Stimulated activated CD4-positive, alpha-beta T cell treated with anti-CD3 and anti-CD28 coated beads, Interleukin-4, amount 100 ng/mL, for 24 hours (primary cell): ENCODE measurements at places on chromosomes 11 and 22.

DNA sequence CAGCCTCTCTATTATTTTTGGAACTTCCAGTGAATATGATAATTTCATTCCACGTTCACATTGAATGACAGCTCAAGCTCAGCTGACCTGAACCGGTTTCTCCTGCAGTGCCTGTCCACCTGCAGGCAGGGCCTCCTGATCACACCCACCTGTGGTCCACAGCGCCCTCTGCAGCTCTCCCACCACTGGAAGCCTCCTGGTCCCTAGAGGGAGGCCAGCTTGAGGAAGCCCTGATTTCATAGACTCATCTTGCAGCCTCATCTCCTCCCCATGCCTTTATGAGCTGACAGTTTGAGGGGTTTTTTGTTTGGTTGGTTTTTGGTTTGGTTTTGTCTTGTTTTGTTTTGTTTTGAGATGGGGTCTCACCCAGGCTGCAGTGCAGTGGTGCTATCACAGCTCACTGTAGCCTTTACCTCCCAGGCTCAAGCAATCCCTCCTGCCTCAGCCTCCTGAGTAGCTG is 29.9 kb upstream of the MALAT1 start:
- peak; percentile 46 for DNase-seq

DNA sequence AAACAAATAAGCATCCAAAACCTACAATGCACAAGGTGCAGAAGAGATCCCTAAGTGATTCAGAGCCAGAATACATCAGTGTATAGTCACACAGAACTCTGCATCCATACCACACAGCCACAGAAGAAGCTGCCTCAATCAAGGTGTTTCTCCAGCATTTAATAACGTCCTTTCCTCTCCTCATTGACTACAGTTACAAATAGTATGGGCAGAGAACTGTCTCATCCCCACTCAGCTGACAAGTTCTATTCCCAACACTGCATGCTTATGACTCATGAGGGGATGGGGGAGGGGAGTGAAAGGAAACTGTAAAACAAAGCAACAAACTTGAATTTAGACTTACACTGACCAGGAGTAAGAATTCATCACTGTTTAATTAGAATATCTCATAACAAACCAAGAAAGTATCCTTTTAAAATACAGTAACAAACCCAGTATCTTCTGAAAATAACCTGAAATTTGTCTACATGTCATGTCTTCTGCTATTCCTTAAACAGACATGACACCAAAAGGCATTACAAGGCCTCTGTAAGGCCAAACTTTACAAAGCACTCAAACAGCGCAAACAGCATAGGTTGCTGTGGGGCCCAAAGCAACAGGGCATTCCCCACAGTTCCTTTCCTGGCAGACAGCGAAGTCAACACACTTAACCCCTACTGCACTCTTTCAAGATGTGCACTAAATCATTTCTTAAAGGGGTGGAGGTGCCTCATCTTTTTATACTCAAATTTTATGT is 29.3 kb downstream of the CELF1 start:
- DNase-seq = peak; percentile 50

- peak; percentile 49 for DNase-seq
Observed at GRCh38 chr11:133082841-133083488, 449.3 kb downstream of the OPCML start.

DNA sequence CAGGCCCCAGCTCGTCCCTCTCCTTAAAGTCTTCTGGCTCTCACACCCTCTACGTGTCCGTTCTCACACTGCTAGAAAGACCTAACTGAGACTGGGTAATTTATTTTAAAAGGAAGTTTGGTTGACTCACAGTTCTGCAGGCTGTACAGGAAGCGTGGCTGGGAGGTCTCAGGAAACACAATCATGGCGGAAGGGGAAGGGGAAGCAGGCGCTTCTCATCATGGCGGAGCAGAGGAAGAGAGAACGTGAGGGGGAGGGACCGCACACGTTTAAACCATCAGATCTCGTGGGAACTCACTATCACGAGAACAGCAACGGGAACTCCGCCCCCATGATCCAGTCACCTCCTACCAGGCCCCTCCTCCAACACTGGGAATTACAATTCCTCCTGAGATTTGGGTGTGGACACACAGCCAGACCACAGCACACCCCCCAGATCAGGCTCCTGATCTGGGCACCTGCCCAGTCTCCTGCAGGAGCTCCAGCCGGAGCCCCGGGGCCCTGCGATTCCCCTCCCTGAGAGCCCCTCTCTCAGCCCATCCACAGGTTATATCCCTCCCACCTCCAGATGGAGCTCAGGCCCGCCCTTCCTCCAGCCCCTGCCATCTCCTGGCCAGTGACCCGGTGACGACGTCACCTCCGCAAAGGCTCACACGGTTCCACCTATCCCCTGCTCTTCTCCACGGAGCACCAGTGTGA is 170.2 kb downstream of the BRD1 start:
- DNase-seq = peak; percentile 78

DNA sequence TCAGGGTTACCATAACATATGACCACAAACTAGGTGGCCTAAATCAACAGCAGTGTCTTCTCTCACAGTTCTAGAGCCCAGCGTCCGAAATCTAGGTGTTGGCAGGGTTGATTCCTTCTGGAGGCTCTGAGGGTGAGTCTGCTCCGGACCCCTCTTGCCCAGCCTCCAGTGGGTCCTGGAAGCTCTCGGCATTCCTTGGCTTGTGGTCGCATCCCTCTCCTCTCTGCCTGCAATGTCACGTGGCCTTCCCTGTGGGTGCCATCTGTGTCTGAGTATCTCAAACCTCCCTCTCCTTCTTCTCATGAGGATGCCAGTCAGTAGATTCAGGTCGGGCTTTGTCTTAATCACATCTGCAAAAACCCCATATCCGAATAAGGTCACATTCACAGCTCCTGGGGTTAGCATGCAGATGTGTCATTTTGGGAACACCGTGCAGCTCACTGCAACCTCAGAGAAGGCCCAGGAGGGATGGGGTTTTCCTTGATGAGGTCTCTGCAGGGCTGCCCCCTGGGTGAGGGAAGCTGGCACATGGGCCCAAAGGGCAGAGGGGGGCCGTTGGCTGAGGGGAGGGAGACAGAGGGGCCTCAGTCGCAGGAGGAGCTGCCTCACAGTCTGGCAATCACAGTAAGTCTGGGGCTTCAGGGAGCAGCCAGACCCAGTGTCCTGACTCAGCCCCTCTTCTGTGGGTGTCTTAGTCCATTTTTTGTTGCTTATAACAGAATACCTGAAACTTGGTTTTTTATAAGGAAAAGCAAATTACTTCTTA is 41.2 kb downstream of the PARVG start:
- DNase-seq = no peak

- DNase-seq = no peak
Observed at GRCh38 chr11:65444314-65445051, 21.9 kb downstream of the NEAT1 start.

- no peak for DNase-seq
Observed at GRCh38 chr11:63503492-63503891, 2.4 kb upstream of the LGALS12 start.

GRCh38 chr11:42620796-42621195 is 691.0 kb upstream of the API5 start:
- DNase-seq = no peak

DNA sequence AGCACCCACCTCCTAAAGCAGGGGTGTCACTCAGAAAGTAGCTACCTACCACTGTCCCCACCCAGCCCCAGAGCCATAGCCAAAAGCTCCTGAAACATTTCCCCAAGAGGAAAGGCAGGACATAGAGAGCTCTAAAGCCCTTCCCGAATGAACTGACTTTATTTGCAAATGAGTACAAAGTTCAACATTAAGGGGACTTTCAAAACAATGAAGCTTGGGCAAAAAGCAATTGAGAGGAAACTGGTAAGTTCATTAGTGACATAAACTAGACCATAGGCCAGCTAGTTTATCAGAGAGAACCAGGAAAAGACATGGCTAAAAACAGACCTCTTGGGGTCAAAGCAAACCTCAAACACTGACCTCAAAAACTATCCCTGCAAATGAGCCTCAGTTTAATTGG is 72.7 kb downstream of the IGLL5 start:
- DNase-seq = no peak

DNA sequence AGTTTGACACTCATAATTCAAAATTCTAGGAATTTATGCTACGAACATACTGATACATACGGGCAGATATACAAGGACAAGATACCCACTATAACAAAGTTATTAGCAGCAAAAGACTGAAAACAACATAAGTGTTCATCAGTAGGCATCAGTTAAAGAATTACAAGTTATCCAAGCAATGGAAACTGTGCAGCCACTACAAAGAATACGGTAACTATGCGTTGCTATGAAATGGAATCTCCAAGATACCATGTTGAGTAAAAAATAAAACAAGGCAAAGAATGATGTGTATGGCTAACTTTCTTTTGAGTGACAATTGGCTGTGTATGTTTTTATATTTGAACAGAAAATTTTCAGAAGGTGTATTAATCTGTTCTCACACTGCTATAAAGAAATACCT is 151.7 kb downstream of the ADAMTS15 start:
- no peak for DNase-seq

DNA sequence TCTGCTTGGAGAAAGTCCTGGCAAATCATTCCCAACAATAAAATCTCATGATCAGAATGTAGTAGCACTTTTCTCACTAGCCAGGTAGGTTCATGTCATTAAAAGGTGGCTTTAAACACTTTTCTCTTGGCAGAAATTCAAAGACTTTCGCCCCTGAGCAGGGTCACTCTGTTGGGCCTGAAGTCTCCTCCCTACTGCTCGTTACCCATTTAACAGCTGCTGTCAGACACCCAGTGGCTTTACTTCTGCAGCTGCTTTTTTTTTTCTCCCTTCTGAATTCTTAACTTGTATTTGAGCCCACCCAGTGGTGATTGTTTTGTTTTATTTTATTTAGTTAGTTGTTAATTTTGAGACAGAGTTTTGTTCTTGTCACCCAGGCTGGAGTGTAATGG is 25.0 kb downstream of the ARHGAP8 start:
- no peak for DNase-seq

- no peak for DNase-seq
Observed at GRCh38 chr11:56849250-56849649, 100.8 kb upstream of the OR9G4 start.

- DNase-seq = no peak
Observed at GRCh38 chr11:36070213-36070953, 126.5 kb downstream of the LDLRAD3 start.

DNA sequence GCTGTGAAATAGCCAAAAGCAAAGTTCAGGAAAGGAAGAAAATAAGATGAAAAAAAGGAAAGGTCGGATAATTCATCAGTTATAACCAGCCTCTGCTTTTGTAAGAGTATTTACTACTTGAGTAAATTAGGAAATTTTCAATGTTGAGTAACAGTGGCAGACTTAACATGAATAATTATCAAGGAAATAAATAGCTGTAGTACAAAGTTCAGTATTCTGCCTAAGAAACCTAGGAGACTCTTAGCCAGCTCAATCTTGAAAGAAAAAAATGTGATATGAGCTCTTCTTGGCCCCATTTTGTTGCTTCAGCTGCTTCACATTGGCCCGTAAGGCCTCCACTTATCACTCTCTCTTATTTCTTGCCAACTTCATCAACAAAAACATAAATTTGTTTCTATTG is 17.0 kb upstream of the DNAJB7 start:
- no peak for DNase-seq

GRCh38 chr22:38443628-38444521 is 11.1 kb downstream of the KCNJ4 start:
- no peak for DNase-seq

GRCh38 chr11:131977854-131978253 is 607.4 kb downstream of the NTM start:
- no peak for DNase-seq

DNA sequence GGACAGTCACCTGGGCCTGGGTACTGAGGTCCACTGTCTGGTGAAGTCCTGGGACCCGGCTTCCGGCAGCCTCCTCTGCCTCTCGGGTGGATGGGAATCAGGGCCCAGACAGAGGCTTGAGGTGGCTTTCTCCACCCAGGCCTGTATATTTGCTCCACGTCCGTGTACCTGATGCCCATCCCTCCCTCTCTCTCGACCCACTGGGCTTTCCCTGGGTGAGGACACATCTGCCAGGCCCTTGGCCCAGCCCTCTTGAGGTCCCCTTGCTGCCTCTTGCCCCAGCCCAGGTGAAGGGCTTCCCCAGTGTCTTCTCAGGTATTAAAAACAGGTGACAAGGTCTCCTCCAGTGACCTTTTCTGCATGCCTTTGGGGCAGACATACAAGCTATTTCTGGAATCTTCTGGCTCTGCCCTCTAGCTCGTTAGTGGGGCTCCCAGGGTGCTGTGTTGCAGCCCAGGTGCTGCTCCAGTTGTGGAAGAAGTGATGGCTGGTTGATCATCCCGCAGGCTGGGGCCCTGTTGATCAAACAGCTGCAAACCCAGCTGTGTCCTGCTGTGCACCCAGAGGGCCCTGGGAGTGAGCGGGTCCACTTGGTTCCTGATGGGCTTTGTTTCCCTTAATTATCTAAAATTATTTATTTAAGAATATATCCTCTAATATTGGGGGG is 25.5 kb upstream of the ACR start:
- DNase-seq = no peak

DNA sequence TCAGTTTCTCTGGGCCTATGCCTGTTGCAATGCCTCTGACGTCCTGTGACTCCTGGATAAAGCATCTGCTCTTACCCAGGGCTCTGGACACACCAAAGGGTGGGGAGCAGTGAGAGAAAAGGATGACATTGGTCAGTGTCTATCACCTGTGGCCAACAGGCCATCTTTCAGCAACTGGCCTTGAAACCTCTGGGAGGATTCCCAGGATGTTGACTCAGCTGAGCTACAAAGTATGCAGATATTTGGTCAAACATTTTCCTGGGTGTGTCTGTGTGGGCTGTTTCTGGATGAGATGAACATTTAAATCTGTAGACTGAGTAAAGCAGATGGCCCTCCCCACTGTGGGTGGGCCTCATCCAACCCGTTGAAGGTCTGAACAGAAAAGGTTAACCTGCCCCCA is 149.9 kb downstream of the SPATA19 start:
- no peak for DNase-seq

DNA sequence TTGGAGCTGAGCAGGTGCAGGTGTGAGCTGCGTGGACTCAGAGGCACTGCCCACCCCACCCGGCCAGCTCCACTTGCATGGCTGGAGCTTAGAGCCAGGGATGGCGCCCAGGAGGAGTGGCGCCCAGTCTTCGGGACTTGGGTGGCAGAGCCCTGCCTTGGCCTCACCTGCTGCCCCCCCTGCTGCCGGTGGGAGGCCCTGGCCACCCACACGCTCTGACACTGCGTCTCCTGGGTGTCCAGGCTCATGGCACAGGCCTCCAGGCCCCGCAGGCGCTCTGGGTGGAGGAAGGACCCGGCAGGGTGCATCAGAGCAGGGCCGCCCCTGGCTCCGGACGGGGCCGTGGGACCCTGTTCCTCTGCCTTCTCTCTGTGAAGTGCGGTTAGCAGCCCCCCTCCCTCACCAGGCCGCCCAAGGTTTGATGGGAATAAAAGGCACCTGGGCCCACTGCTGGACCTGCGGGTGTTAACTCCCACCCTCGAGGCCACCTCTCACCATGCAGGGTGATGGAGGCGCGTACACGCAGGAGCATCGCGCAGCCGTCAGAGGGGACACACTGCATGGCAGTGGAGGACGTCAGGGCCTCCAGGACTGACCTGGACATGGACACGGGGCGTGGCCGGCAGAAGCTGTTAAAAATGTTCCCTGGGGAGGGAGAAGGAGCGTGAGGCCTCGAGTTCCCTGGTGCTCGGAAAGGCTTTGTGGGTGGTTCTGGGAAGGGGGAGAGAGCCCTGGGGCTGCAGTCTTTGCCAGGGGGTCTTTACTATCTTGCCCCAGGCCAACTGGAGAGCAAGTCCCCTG is 11.8 kb downstream of the IL17REL start:
- DNase-seq = no peak

GRCh38 chr22:24412274-24412673 is 15.1 kb upstream of the ADORA2A start:
- DNase-seq = no peak

GRCh38 chr11:94910270-94910669 is 63.1 kb downstream of the CWC15 start:
- no peak for DNase-seq
